ENCODE measurements at places on chromosomes 7 and 10.

DNA sequence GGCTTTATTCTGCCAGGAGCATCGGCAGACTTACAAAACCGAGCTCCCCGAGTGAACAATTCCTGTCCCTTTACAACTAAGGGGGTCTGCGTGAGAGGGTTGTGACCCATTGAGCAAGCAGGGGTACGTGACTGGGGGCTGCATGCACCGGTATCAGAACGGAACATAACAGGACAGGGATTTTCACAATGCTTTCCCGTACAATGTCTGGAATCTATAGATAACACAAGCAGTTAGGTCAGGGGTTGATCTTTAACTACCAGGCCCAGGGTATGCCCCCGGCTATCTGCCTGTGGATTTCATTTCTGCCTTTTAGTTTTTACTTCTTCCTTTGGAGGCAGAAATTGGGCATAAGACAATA is 38.1 kb upstream of the GSDME start:
- DNase-seq, result no peak

- DNase-seq, result no peak
Measured at GRCh38 chr7:78684201-78684600, 769.3 kb downstream of the MAGI2 start.

- DNase-seq, result no peak
Measured at GRCh38 chr10:124110882-124111281, 17.5 kb upstream of the CHST15 start.

DNA sequence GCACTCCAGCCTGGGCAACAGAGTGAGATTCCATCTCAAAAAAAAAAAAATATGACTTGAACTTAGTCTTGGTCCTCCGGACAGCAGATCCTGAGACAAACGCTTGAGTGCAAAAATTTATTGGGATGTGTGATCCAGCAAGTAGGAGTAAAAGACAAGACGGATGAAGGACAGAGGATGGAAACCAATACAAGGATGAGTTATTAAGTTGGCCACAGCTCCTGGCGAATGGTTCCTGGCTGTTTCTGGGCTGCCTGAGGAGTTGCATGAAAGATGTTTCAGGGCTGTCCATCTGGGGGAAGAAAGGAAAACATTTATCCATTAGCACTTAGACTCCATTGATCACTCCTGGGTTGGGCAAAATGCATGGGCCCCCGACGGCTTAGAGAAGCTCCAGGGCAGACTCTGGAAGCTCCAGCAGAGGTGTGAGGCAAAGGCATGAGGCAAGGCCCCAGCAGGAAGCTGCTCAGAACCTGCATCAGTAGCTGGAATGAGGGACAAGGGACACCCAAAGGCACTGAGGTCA is 98.3 kb upstream of the ZNF438 start:
- DNase-seq, result no peak

- DNase-seq, result no peak
Measured at GRCh38 chr10:30820261-30820991, 190.9 kb upstream of the LYZL2 start.
